ENCODE measurements at places on chromosomes 5 and 9.
A peak's percentile ranks its signal among the peaks of the same experiment; 100 is the strongest.

DNA sequence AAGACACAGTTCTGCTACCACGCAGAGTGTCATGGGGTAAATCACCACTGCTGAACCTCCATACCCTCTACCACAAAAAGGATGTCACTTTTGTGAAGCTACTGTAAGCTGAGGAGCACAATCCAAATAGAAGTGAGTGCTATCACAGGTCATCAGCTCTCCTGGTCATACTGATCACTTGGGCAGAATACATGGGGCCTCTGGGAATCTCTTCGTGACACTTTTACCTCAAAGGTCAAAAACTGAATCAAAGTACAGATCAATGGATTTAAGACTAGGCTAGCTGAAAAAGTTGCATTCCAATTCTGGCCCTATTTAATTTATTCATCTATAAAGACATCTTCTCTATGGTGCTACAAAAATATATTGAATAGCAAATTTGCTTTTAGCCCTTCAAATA lies 115.5 kb downstream of the MPDZ start:
- no peak for DNase-seq

DNA sequence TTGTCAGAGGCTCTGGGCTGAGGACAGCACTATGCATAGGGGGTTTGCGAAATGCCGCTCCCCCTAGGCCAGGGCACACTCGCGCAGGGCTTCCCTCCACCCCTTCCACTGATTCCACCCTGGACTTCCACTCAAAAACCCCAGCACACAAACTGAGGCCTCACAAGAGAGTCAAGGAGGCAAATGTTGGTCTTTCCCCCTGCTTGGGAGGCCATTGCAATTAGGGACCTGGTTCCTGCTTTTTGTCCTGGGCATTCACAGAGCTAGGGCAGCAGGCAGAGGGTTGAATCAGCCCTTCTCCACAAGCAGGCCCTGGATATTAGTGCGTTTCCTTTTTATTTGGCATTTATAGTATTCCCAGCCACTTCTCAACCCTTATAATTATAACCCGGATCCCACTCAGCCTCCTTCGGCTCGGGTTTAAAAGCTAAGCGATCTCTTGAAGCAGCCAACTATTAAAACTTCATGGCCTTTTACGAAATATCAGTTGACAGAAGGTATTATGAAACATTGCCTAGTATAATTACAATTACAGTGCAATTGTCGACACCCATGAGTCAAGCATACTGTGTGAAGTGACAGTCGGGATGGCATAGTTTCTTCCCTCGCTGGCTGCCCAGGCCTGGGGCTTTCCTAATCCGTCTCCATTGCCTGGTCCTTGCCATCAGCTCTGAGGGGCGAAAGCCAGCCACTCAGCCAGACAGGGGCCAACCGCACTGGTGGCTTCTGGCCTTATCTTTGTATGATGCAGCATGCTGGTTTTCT lies 285.5 kb upstream of the MAP3K1 start:
- DNase-seq: no peak

GRCh38 chr5:58759745-58760144 lies 176.9 kb downstream of the RAB3C start:
- no peak for DNase-seq

DNA sequence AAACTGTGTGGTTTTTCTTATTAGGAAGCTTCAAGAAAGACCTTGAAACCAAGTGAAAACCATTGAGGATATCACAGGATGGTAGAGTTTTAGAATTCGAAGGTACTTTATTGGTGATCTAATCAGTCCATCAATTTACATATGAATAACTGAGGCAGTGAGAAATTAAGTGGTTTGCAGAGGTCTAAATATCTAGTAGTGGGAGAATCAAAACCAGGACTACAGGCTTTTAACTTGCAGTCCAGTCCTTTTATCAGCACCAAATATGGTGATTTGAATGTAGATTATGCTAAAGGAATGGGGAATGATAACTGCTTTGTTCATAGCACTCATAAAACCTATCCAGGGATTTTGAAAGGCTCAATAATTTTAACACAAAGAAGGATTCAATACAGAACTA lies 85.8 kb downstream of the ZSWIM6 start:
- no peak for DNase-seq

DNA sequence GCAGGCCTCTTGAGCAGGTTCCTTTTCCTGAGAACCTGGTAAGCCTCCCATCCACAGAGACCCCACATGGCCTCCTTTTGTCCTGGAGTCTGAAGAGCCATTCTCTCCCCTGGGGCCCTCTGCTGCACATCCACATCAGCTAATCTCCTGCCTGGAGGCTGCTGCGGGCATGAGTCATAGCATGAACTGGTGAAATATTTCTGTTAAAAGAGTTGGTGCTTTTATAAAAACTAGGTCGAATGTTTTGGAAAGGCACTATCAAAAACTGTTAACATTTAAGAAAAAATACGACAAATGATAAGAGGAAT lies 399.4 kb downstream of the CTNND2 start:
- no peak for DNase-seq

- DNase-seq: no peak
Measured at GRCh38 chr9:9100070-9100469, 1300.5 kb upstream of the DMAC1 start.

DNA sequence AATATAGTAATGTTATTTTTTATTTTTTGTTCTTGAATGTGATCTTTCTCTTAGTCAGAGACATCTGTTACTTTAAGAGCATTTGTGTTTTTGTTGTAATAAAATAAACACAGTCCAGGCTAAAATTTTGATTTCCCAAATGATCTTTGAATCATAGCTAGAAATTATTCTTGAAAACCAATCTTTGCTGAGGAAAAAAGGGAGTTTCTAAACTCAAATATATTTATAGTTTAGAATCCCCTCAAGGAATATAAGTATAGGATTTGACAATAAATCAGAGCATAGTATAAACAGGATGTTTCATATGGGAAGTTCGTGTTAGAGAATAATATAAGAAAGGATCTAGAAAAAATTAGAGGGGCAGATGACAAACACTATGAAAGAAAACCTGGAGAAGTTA lies 118.8 kb upstream of the ADAMTS19 start:
- DNase-seq: no peak

- peak; percentile 31 for DNase-seq
Measured at GRCh38 chr9:136805207-136805740, 2.5 kb upstream of the RABL6 start.

GRCh38 chr5:123540534-123540933 lies 28.6 kb downstream of the CSNK1G3 start:
- no peak for DNase-seq

DNA sequence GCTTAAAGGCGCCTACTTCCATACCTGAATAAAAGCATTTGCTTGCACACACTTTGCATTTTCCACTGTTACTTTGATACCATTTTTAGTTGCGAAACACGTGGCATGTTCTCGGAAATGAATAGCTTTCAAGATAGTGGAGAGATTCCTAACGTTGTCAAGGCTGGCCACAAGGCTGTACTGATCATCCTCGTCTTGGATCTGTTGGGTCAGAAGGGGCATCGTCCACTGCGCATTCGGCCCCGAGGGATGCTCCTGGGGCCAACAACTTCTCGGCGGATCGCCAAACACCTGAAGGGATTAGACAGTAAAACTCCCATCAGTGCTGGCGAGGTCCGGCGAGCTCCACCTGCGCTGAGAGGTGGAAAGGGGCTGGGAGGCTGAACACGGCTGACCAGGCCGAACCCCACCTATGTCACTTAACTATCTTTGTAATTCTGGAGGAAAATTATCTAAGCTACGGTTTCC lies 599 bp downstream of the RAD1 start:
- peak; percentile 47 for DNase-seq

DNA sequence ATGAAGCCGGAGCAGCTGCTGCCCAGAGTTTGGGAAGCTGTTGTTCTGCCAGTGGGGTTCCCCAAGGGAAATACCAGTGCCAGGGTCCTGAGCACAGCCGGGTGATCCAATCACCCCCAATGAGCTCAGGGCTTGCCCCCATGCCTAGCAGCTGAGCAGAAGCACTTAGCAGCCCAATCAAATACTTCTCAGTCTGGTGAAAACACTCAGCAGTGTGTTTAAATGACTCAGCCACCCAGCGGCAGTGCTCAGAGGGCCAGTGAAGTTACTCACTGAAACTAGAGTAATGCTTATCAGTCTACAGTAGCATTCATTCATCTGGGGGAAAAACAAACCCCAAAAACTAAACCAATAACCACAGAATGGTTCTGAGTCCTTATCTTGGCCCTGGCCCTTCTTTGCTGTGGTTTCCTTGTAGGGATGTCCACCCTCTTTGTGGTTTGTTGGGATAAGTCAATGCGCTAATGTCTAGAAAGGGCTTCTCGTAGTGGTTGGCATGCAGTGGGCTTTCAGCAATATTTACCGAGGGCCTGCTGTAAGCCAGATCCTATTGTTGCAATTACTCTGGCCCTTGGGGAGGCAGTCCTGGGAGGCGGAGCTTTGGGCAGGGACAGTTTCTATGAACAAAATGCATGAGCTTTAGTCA lies 43.1 kb downstream of the LHX2 start:
- DNase-seq: peak; percentile 39

- no peak for DNase-seq
Measured at GRCh38 chr9:134247918-134248631, 78.2 kb upstream of the RXRA start.

GRCh38 chr9:135461936-135462335 lies 17.6 kb upstream of the PPP1R26 start:
- DNase-seq: no peak

DNA sequence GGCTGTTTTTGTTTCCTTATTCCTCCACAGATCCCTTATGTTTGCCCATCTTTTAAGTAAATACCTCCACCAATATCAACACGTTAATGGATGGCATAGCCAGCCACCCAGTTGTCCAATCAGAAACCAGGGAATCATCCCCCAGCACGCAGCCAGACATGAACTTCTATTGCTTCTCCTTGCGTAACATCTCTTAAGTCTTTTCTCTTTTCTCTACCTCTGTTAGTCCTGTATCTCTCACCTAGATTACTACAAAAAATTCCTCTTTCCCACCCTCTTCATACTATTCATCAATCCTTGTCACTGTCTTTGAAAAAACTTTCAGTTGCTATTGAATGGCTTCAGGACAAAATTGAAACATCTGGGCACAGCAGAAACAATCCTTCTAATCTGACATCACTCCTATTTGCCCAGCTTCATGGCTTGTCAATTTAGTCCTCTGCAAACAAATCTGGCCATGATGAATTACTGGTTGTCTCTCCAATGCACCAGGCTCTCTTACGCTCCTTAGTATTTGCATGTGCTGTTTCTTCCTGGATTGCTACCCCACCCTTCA lies 349.3 kb downstream of the RAB3C start:
- no peak for DNase-seq

DNA sequence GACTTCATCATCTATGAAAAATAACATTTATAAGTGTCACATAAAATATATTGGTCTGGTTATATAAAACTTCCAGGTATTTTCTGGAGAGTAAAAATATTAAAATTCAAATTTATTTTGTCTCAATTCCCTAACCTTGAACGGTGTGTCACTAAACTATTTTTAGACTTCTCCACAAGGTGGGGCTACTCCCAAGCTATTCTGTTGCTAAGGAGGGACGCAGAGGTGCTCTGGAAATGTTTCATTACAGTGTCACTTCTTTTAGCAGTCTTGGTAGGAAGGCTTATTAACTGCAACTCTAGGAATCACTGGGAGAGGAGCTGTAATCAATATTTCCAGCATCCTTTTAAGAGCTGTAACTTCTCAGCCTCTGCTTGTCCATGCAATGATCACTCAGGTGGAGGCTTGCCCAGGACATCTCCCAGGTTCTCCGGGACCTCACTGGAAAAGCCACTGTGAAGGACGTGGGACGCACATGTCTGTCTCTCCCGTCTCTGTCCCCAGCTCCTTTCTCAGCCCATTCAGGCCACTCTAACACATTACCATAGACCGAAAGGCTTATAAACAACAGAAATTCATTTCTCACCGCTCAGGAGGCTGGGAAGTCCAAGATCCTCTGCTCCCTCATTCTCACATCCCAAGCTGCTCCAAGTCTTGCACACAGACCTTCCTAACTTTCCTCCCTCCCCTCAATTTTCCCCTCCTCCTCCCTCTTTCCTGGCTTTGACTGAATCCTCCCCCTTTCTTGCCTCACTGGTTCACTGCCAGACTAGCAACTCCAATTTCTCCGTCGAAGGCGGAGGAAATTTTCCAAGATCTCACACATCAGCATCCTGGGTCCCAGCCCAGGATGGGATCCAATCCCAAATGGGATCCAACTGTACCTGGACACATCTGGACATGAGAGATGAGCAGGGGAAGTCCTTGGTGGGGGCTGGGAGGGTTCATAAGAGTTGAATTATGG lies 32.7 kb upstream of the DNAH5 start:
- DNase-seq: no peak

GRCh38 chr5:133322743-133323142 lies 270.9 kb downstream of the HSPA4 start:
- DNase-seq: no peak

DNA sequence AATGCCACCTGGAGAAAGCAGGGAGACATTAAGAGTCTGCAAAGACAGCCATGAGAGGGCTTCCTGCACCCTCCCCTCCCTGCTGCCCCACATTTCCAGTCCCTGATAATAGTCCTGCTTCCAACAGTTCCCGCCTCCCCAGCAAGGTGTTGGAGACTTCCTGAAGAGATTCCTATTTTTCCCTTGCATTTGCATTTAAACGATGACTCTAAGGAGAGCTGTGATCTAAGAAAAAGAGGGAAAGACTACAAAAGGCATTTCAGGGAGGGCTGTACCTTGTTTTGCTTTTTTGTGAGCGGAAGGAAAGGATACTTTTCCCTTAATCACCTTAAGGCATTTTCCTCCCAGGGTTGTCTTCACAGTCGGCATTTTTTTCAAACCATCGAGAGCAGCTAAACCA lies 62.1 kb downstream of the GAS1 start:
- no peak for DNase-seq

DNA sequence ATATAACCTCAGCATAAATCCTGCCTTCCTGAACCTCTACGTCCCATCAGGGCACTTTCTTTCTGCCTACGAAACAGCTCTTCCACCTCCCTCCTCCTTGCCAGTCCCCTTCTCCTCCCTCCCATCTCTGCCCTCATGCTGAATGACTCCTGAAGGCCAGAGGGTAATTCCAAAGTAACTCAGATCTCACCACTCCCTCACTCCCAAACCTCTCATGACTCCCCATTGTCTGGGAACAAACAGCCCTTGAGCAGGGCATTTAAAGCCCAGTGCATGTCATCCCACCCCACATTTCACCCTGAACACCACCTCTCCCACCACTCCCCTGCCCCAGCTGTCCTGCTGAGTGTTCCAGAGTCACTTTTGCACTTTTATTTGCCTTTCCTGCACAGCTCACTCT lies 8.9 kb upstream of the FBP1 start:
- no peak for DNase-seq

DNA sequence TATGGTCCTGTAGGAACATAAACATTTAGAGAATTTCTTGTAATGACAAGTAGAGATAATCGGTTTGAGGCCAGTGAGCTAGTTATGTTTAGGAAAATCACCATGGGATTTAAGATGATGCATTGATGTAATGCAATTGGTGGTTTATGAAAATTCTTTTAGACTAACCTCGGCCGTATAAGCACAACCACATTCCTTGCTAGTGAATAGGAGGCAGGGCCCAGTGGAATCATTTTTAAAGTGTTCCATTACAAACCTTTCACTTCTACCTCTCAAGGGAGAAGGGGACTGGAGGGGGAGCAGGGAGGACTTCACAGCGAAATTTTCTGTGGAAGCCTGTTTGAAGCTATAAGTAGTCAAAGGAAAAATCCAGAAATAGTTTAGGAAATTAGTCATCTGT lies 71.8 kb upstream of the NFIL3 start:
- no peak for DNase-seq

- no peak for DNase-seq
Measured at GRCh38 chr9:6512085-6512657, 99.2 kb downstream of the UHRF2 start.

- no peak for DNase-seq
Measured at GRCh38 chr5:59744531-59744992, 149.0 kb downstream of the PDE4D start.

GRCh38 chr9:132881826-132882225 lies 3.1 kb downstream of the SPACA9 start:
- no peak for DNase-seq

GRCh38 chr5:1883120-1883924 lies 597 bp upstream of the IRX4 start:
- DNase-seq: no peak
